ENCODE measurements at places on chromosomes 2 and 18. TPM values are rescaled to one million over a fixed set of nuclear protein-coding genes. Genes with fewer than 3 reads are reported as not detected.

The CPO gene
- total RNA-seq, result not detected

The GAD1 gene
- total RNA-seq, result 19.4 TPM

The FIGN gene
- 3.0 TPM for total RNA-seq

The SCN2A gene
- 0.35 TPM for total RNA-seq

The TIA1 gene
- total RNA-seq, result 154 TPM

The PRKAG3 gene
- total RNA-seq, result not detected
